ENCODE measurements at places on chromosomes 6 and 20.

DNA sequence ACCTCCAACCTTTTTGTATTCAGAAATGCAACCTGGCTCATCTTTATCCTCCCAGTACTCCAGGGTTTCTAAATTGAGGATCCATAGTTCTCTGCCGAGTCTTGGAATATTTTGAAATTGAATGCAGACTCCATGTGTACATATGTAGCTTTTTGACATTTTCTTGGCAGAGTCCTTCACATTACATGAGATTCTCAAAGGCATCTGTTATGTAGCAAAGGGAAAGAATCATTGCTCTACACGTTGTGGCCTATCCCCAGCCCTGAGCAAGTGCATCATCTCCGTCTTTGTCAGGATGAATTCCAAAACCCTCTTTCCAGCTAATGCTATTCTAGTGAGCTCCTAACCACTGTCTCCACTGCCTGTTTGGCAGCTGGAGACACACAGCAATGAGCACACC is 742.9 kb downstream of the DHX35 start:
- no peak for DNase-seq

DNA sequence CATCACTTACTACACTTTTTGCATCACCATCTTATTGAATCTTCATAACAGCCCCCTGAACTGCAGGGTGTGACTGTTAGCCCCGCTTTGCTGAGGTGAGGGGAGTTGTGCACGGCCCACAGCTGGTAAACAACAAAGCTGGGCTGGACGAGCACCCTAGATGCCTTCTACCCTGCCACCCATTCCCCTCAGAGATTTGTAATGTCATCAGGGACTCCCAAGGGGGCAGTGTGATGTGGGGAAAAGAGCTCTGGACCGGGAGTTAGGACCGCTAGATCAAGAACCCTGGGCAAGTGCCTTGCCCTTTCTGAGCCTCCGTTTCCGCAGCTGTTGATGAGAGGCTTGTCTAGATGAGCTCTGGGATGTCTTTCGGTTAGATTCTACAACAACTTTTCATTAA is 20.9 kb downstream of the PKIG start:
- no peak for DNase-seq

DNA sequence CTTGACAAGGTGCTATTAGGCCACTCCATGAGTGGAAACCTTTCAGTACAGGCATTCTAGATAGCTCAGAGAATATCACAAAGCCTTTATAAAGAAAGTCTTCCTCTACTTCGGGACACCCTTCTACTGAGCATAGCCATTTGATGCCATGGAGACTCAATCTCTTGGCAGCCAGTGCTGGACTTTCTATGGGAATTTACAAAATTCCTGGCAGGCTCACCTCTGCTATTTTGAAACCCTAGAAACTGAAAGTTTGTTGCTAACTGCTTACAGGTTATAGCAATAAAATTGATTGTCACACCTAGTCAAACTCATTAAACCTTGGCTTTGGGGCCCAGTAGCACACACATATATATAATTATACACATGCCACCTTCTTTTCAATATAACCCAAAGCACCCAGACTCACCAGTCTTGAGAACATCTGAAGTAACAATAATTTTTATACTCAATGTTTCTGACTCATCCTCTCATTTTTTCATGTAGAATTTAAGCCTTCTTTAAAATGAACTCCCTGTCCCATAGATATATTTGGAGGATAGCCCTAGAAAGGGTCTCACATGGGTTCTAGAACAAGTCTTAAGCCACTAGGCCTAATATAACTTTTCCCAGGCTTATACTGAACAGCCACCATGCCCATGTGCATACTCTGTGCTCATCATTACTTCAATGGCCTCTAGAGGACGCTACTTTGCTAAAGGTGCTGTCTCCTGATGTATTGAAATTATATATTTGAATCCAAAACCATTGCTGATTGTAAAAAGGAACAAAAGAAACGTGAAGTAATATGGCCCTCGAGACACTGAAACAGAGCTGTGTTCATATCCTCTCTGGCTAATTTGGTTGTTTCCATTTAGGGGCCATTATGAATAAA is 368.1 kb upstream of the MARCKS start:
- no peak for DNase-seq

- DNase-seq: no peak
Measured at GRCh38 chr6:169271158-169271876, 17.7 kb upstream of the THBS2 start.

- no peak for DNase-seq
Measured at GRCh38 chr6:11459079-11459610, 78.4 kb upstream of the TMEM170B start.

DNA sequence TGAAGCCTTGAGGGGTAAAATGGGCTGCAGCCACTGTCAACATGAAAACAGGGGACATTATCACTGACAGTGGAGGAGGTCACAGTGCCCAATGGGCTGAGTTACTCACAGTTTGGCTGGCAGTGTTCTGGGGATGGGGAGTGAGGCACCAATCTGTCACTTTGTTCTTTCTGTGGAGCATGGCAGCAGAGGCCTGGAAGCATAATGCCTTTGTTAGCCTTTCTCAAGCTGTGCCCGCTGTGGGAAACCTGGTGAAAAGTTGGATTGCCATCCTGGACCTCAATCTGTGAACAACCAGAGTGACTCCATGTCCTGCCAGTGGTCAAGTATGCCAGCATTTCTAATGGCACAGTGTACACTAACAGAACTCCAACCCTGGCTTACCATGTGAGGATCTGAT is 143.6 kb downstream of the OR2B2 start:
- no peak for DNase-seq

- DNase-seq: no peak
Measured at GRCh38 chr20:41476013-41476441, 109.4 kb upstream of the EMILIN3 start.

DNA sequence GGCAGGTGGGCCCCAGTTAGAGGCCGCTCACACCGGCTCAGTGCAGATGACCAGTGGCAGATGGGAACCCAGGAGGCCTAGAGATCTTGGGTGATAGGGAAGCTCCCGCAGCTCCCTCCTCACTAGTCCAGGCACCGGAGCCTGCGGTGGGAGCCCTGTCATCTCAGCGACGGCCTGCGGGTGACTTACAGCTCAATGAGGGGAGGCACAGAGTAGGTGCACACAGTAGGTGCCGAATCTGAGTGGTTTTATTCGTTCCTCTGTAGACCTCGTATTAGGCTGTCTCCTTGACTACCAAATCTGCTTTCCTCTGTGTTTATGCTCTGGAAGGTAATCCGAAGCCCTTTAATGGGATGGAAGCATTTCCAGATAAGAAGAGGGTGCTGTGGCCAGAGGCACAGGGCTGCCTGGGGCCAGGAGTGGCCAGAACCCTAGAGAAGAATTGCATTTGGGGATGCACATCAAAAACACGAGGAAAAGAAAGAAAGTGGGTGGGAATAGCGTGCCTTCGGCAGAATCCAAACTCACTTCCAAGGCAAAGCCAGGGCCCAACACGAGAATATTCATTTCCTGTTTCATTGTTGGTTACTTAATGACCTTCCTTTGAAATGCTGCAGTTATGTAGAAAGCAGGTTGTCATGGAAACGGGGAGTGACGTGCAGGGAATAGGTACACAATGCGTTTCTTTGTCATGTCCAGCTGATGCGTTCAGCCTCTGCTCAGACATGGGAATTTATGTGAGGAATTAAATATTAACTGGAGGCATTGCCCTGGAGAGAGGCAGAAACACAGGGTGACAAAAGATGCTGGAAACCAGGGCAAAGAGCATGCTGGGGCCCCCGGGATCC is 24.7 kb downstream of the MYT1 start:
- DNase-seq: no peak

GRCh38 chr6:140320081-140321080 is 945.9 kb upstream of the CITED2 start:
- no peak for DNase-seq

DNA sequence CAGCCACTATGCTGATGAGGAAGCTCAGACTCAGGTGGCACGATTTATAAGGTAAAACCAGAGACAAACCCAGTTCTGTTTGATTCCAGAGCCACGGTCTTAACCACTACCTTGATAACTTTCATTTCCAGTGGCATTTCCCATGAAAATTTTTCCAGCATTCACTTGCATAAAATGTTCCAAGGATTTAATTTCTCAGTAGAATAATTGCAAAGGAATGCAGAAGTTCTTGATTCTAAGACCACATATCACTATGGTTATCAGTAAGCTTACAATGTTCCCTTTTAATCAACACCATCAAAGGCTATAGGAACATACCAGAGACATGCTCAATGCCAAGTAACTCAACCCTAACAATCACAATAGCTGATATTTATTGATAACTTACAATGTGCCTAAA is 306.0 kb upstream of the HS3ST5 start:
- no peak for DNase-seq

GRCh38 chr20:53212018-53212417 is 239.9 kb downstream of the TSHZ2 start:
- DNase-seq: no peak

DNA sequence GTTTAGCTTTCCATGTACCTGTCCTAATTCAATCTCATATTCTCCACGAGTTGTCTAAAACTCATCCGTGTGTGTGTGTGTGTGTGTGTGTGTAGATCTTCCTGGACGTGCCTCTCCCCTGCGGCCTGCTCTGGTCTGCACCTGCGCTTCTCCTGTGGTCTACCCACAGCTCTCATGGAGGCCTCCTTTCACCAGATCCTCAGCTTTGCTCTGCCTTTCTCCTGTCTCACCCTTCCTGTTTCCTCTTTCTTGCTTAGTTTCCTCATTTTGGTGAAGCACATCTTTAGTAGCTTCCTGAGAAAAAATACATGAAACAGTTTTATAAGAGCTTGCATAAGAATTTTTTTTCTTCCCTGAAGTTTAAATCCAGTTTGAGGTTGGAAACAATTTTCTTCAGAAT is 18.1 kb downstream of the SLX4IP start:
- DNase-seq: peak; percentile 8

GRCh38 chr6:158283304-158283980 is 28.8 kb upstream of the TULP4 start:
- DNase-seq: no peak

DNA sequence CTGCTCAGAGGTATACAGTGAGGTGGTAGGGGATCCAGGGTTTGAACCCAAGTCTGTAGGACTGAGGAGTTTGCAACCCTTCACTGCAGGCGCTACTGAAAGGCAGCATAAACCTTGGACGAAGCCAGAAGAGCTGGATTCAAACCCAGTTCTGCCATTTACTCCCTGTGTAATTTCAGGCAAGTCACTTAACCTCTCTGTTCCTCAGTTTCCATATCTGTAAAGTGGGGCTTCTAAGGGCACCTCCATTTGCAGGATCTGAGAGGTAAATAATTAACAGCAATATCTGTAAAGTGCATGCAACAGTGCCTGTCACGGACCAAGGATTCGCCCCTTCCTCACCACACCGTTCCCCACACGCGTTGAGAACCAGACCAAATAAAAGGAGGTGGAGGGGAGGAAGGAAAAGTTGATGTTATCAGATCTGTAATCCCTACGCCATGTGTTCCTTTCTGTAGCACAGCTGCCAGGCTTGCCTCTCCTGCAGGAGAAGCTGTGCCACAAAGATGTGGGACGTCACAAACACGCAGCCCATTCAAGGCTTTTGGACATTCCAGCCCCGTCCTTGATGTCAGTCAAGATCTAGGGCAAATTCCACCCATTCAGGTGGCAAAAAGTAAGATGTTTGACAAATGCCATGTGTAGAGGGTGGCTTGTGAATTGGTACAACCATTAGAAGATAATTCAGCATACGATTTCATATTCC is 9.8 kb downstream of the RIPOR3 start:
- DNase-seq: no peak

GRCh38 chr6:26363882-26364701 is 906 bp upstream of the BTN3A2 start:
- no peak for DNase-seq

GRCh38 chr20:21623074-21623780 is 82.2 kb upstream of the PAX1 start:
- no peak for DNase-seq

DNA sequence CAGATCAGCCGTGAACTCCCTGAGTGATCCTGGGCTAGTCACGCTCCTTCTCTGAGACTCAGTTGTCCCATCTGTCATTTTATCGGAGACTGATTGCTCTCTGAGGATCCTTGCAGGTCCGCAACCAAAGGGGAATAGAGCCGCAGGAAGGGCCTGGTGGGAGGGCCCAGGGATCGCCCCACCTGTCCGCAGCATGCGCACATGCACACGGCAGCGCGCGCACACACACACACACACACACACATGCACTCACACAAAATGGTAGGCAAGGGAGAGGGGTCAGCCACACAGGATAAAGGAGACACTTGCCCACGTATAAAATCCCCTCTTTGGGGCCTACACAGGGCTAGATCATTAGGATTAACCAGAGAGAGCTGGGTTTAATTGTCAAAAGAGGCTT is 95.6 kb upstream of the FOXP4 start:
- DNase-seq: no peak

DNA sequence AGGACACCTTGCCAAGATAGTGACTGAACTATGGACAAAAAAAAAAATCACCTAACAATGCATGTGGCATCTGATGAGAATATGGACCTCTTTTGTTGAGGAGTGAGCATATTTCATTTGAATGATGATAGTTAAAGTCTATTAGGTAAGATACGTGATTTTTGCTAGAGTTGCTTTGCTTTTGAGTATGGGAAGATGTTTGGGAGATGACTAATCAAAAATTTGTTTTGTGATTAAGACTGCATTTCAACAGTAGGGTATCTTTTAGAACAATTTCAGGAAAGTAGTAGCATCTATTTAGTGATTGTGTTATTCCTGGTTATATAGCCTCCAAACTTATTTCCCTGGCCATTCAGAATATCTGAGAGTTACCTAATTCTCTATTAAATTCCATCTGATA is 878.6 kb upstream of the CITED2 start:
- DNase-seq: no peak

- DNase-seq: no peak
Measured at GRCh38 chr6:57222743-57223077, 603 bp upstream of the RAB23 start.

GRCh38 chr6:137094411-137095008 is 49.7 kb upstream of the IL20RA start:
- DNase-seq: peak; percentile 54

DNA sequence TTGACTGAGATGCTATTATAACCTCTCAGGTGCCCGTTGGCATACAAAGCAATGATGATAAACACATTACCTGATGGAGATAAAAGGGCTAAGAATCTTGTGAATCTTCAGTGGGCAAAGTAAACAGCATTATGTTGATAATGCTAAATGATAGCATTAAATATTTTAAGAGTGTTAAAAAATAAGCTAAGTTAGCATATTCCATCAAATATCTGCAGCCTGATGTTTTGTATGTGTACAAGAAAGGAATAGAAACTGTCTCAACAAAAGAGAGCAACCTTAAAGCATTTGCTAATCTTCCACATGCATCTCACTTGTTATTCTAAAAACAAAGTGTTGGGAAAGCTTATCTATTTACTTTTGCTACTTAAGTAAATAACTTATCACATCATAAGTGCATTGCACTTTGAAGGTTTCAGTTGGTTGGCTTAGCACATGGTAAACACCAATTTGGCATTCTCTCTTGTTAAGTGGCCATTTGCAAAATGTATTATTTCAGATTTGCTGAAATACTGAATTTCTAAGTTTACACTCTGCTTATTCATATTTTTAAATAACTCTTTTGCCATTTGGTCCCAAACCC is 151.6 kb downstream of the SYNDIG1 start:
- no peak for DNase-seq

Measured in stimulated activated CD4-positive, alpha-beta T cell treated with anti-CD3 and anti-CD28 coated beads, Interleukin-12 subunit alpha, Interleukin-12 subunit beta, amount 100 ng/mL, for 48 hours (primary cell).